ENCODE measurements at places on chromosomes 3 and 15.
A peak's percentile ranks its signal among the peaks of the same experiment; 100 is the strongest.

DNA sequence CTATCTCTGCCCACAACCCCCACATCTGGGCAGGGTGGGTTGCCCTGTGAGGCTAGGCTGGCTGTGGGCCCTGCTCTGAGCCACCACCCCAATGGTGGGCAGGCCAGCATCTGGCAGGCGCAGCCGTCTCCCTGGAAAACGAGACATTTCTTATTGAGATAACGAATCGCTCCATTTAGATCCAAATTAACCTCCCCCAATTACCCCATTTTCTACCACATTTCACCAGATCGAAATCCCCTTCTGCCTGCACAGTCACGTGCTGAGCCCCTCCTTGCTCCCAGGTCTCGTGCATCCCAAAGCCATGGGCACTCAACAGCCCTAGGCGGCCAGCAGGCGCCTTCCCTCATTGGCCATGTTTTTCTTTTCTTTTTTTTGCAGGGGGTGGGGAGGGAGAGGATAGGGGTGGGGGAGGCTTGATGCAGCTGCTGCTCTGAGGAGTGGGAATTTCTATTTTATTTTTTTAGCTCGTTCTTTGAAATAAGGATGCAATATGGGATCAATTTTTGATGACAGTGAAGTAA lies 53.0 kb upstream of the TMEM115 start:
- no peak for DNase-seq

DNA sequence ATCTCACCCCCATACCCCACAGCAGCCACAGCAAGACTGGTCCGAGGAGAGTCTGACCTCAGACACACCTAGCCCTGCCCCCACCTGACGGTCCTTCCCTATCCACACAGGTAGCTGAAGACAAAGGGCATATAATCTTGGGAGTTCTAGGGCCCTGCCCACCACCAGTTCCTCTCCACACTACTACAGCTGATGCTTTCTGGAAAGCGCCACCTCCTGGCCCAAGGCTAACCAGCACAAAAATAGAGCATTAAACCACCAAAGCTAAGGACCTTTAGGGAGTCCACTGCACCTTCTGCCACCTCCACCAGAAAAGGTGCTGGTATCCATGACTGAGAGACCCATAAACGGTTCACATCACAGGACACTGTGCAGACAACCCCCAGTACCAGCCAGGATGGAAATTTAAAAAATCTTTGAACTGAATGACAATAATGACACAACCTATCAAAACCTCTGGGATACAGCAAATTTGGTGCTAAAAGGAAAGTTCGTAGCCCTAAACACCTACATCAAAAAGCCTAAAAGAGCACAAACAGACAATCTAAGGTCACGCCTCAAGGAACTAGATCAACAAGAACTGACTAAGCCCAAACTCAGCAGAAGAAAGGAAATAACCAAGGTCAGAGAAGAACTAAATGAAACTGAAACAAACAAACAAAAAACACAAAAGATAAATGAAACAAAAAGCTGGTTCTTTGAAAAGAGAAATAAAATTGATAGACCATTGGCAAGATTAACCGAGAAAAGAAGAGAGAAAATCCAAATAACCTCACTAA lies 122.1 kb upstream of the TPRG1 start:
- DNase-seq, result no peak

- DNase-seq, result no peak
These were observed 43.7 kb downstream of the SLC12A8 start for GRCh38 chr3:125168711-125169393.

DNA sequence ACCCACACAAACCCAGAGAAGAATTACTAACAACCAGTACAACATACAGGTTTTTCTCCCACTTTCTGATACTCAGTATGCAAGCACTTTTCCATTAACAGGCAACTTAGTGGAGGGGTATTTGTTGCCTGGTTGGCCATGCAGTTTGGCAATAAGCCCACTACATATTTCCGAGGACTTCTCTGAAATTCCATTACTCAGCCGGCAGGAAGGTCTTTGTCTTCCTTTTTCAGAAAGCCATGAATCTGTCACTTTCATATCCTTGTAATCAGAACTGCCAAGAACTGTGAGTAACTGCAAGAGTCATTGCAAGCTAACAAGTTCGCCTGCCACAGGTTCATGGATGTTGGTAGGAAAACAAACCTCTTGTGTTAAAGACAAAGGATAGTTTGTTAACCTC lies 422.3 kb upstream of the ROBO1 start:
- DNase-seq, result no peak

DNA sequence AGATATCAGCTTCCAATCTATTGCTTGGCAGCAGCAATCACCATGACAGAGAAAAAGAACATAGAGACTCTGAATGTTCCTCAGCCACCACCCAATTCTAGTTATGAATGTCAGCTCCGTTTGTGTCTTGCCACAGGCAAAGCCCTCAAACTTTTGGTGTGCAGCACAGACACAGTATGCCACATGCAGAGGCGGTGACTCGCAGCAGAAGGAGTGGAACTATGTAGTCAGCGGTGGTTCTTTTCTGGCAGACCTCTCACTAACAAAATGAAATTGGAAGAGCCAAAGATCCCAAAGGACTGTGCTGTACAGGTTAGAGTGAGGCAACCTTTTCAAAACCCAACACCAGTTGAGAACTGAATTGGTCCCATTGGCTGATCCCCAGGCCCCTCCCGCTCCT lies 220.9 kb downstream of the SLC9A9 start:
- no peak for DNase-seq

DNA sequence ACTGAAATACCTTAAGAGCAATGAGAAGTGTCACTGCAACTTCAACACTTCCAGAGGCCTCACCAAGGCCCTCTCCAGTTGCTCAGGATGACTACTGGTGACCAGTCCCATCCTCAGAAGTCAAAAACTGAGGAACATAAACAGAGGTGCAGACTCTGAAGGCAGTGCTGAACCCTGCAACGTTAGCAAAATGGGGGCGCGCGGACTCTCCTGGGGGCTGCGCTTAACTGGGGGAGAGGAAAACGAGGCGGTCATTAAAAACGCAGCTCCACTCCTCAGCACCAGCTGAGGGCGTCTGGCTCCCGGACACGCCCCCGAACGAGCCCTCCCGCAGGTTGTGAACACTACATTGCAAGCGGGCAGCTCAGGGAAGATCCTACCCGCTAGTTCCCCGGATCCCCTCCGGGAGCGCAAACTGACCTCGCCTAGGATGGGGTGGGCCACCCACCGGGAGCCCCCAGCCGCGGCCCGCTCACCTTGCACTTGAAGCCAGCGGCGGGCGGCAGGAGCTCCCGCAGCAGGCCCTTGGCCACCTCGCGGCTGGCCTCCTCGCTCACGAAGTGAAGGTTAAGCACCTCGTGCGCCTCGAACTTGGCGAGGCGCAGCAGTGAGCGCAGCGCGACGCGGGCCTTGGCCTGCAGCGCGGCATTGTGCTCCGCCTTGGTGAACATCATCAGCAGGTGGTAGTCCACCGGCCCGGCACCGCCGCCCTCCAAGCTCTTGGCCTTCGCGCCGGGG lies 711 bp downstream of the XXYLT1 start:
- DNase-seq, result peak; percentile 73

DNA sequence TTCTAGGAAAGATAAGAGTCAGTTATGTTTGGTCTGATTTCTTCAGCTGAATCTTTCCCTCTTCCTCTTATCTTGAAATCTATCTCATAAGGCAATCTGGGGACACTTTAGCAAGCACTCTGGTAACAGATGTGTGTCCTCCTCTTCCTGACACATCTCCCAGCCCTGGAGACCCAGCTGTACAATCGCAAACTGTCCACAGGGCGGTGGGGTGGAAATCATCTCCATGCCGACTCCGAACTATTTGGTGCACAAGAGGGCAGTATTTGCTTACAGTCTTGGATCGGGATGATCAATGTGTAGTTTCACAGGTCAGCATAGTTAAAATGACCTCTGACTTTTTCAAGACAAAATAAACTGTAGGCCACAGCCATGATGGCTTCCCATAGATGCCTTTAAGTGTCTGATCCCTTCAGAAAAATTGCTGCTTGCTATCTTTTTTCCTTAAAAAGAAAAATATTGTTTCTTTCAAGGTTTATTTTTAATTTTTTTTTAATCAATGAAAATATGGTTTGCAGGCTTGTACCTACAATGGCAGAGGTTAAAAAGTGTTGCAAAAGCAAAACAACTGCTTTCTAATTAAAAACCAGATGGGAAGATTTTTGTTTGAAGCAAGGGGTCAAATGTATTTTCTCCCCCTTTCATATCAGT lies 17.7 kb downstream of the EEFSEC start:
- DNase-seq, result no peak

DNA sequence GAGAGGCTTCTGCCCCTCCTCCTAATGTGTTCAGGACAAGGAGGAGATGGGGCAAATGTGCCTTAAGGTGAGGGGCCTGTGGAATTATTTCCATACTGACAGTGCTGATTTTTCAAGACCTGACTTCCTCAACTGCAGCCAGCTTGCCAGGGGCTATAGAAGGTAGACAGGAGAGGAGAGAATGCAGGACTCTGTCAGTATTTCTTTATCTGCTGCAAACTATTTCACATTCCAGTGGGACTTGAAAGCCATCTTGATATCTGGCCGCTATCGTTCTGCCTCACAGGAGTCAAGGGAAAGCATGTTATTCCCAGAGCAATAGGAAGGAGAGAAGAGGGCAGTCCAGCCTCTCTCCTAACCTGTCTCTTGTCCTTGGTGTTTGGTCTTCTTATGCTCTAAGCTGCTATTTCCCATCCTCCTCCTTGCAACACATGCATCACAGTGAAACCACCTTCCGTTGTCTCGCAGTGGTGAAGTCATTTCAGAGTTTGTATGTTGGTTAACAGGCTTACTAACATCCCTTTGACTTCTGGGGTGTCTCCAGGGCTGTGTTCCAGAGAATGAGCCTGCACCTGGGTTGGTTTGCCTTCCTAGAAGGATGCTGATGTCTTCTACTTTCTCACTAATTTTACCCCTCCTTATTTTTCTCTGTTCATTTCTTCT lies 95.1 kb upstream of the MRPS22 start:
- no peak for DNase-seq

- no peak for DNase-seq
These were observed 29.0 kb upstream of the IFT57 start for GRCh38 chr3:108251265-108251664.

DNA sequence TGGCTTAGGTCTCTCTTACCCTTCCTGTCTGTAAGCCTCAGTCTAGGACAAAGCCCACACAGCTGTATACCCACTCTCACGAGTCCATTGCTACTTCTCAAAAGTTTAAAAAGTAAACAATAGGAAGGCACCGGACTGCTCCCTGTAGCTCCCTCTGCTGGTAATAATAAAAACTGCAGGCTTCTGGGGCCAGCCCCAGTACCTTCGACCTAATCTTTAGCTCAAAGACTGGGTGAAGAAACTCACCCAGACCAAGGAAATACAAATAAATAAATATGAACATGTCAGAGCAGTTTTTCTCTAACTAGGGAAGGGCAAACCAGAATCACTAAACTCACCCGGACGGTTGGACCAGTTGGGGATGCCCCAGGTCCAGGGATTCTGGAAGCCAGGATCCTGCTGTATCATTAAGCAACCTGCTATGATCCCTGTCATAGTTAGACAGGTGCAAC lies 5.0 kb downstream of the FAM219B start:
- DNase-seq, result peak; percentile 78

DNA sequence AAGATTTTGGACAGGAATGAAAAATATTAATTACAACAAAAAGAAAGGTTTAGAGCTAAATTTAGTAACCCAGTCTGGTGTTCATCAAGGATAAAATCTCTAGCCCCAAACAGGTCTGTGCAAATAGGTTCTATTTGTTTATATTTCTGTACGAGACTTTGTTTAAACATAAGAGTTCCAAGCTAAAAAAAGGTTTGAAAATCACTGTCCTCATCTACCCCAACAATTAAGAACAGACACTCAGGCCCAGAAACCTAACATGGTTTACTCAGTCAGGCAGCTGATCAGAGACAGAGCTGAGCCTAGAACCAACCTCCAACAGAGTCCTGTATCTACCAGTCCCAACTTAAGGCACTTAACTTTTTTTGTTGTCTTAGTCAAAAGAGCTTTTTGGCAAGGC lies 49.3 kb downstream of the SNX4 start:
- DNase-seq, result no peak

DNA sequence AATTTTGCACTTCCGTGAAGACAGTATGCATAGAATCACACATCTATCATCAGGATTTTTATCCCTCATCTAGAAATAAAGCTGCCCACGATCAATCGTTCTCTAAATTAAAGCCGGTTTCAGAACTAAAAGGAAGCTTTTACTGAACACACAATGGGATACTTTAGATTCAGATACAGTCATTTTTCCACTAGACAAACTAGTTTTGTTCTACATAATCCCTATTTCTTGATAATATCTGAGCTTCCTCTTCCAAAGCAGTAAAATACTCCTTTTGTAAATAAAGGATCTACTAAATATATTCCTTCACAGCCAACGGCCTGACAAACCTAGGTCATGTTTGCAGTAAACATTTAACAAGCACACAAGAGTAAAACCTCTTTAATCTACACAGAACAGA lies 2.0 kb upstream of the GANC start:
- no peak for DNase-seq

DNA sequence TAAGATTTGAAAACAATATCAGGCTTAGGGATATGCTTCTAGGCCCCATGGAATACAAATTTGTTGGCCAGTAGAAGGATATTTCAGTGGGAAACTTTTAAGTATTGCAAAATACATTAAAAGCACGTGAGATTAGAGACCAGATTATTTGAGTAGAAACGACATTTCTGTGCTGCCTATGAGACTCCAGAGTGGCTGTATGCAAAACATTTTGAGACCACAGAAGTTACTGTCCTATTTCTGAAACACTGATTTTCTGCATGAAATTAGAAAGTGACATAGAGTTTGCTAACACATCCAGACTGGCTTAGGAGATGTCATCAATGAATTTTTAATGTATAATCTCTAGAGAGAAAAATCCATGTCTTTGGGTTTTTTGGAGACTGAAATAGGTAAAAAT lies 99.8 kb downstream of the KCNH8 start:
- DNase-seq, result no peak

DNA sequence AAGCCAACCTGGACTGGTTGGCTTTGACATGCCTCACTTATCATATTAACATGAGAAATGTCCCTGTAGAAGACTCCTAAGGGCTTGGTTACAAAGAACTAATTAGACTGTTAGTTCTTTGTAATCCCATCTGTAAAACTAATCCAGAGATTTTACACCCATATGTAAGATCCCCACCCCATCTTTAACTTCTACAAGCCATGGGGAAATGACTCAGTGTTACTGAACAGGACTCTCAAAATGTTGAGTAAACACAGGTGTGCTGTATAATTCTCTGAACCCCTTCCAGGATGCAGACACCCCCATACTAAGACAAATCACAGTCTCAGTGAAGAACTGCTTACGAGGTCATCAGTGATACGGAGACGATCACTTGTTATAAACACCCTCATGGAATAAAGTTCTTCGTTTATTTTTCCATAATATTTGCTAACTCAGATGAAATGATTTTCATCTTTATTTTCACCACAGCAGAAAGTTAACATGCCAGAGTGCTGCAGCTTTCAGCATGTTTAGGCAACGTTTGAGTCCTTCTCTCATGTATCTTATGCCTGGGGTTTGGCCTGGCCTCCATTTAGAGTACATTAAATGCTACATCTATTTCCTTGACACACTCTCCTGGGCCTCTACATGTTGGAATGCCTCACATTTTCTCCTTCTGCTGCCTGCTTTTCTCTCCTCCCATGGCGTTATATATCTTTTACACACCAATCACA lies 55.3 kb upstream of the LEKR1 start:
- DNase-seq, result no peak

- DNase-seq, result no peak
These were observed 163.5 kb downstream of the CNTN4 start for GRCh38 chr3:2262204-2262603.

Measured in RPMI8226 (cell line).